ENCODE measurements at places on chromosomes 5 and 9.

DNA sequence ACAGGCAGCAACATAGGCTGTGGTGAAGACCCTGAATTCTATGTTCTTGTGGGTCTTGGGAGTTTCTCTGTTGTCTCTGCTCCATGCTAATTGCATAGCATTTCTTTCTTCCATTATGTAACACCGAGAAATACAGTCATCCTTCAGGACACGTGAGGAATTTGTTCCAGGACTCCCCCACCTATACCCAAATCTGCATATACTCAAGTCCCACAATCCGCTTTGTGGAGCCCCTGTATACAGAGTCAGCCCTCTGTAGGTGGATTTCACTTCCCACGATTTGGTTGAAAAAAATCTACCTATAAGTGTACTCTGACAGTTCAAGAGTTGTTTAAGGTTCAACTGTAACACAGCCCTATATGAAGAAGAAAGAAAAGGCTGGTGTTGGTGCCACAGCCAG lies 22.1 kb downstream of the ANKRD33B start:
- no peak for DNase-seq

DNA sequence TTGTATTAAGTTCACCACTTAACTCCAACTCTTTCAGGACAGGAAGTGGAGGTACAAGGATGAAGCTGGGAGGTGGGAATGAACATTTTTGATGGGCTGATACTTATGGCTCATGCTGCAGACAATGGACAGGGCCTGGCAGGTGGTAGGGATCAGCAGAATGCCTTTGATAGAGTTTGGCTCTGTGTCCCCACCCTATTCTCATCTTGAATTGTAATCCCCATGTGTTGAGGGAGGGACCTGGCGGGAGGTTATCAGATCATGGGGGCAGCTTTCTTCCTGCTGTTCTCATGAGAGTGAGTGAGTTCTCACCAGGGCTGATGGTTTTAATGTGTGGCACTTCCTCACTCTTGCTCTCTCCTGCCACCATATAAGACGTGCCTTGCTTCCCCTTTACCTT lies 87.3 kb upstream of the PRLR start:
- DNase-seq: no peak

DNA sequence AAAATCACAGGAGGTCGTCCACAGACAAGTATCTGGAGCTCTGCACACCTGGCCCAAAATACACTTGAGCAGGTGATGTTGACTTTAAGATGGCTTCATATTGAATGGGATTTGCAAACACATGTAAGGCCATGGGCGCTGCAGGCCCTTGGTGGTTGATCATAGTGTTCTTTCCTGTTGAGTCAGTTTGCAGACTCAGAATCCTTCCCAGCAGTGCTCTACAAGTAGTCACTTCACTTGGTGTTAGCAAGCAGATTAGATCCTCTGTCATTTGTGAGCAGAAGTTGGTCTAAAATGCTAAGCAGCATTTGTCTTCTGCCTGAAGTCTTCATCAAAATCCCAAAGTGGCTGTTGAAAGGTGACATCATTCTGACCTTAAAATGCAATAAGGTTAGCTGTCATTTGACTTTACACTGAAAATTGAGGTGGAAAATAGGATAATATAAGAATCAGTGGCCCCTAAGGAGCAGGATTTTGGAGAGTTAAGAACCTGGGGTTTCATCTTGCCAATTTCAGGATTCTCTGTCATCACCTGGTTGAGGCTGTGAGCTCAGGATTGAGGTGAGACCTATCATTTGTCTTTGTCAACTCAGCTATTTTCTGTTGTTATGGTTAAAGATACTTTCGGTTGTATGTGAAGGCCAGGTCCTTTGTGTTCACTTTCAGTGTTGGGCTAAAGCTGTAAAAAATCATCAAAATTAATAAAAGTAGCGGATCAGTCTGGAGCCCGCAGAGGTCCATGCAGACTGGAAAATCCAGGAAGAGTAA lies 114.5 kb downstream of the LRRC70 start:
- no peak for DNase-seq

DNA sequence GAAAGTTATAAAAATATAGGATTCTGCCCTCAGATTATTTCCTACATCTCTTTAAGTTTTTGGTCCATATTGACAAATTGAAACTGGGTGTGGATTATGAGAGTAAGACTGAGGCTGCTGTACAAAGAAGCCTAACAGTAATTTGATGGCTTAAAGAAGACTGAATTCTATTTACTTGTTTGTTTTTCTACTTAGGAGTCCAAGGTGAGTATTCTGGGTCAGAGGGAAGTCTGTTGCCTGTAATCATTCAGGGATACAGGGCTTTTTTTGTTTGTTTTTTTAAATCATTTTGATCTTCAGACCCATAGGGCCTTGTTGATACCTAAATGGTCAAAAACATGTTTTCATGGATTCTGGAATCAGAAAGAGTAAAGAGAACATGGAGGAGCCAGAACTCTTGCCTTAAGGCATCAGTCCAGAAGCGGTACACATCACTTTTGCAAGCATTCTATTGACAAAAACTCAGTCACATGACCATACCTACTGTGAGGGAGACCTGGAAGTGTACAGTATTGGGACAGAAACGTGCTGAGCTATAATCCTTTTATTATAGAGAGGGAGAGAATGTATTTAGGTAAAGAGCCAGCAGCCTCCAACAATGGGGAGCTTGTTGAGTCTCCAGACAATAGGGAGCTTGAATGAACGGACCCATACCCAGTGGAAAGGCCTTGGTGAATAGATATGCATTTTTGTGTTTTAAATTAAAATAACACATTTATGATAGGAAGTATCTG lies 102.7 kb downstream of the LRRC70 start:
- DNase-seq: no peak

DNA sequence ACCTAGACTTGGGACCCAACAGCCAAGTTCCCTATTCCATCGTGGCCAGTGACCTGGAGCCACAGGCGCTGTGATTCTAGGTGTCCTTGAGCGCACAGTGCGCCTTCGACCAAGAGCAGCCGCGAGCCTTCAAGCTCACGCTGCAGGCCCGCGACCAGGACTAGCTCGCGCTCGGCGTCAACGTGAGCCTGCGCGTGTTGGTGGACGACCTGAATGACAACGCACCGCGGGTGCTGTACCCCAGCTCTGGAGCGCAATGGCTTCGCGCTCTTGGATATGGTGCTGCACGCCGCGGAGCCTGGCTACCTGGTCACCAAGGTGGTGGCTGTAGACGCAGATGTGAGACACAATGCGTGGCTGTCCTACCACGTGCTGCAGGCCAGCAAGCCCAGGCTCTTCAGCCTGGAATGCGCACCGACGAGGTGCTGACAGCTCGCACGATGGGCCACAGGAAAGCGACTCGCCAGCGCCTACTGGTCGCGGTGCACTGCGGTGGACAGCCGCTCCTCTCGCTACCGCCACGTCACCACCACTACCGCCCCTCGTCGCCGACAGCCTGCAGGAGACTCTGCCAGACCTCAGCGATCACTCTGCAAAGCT lies 11.4 kb downstream of the PCDHGA12 start:
- DNase-seq: no peak

DNA sequence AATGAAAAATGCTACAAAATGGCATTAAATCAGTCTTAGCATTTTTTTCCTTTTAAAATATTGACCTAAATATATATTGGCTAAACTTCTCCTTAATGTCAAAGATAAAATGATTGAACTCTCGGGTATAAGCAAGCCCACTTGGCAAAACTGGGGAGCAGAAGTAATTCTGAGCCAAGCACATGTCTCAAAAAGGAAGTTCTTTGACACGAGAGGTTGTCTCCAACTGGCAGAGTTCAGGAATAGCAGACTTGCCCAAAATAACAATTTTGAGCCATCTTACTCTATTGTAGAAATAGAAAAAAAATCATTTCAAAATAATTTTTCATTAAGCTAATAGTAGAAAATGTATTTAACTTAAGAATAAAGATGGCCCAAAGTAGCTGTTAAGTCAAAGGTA lies 10.4 kb upstream of the MLLT3 start:
- DNase-seq: no peak

DNA sequence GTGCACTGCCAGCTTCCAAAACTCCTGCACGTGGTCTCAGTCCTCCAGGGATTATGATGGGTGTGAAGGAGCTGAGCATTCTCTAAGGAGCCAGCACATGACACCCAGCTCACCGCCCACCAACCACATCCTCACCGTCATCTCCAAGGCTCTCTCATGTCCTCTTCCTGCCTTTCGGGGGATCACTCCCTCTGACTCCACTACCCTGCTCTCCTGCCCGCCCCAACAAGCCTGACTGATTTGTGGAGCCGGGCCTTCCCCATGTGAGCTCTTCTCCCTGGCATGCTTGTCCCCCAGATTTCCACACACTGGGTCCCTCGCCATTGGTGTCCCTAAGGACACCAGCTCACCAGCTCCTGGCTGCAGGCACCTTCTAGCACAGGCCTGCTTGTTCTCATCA lies 1.9 kb downstream of the ABO start:
- DNase-seq: no peak

GRCh38 chr5:141973871-141974595 lies 5.1 kb downstream of the RNF14 start:
- DNase-seq: no peak

GRCh38 chr5:60672693-60673264 lies 27.2 kb downstream of the DEPDC1B start:
- DNase-seq: no peak

GRCh38 chr5:141560725-141561483 lies 57.9 kb downstream of the DIAPH1 start:
- DNase-seq: peak; percentile 76

DNA sequence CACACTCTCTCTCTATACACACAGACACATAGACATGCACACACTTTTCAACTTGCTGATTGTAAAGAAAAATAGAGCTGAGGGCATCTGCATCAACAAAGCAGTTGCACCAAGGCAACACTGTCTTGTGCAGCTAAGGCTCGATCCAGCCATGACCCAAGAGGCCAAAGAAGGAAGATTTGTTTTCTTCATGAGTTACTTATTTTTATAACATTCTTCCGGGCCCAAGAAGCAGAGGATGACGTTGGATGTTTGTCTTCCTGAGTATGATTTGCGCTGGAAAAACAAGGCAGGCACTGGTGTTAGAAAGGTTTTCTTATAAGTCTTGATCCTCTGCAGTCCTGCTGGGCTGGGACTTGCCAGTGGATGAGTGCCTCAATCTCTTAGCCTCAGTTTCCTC lies 344.1 kb downstream of the ADAMTS6 start:
- no peak for DNase-seq

DNA sequence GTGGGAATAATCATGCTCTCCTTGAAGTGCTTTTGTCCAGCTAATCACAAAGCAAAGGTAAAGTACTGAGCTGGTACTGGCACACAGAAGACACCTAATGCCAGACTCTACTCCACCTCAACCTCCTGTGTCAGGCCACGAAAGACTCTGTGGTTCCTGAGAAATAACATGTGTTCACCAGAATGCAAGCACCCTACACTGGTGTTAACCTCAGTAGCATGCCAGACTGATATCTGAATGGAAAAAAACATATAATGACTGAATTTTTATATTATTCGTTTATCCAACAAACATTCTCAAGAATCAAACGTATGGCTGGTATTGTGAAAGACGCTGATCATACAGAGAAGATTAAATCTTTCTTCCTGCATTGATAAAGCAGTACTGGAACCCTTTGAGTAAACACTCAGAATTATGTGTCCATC lies 97.1 kb upstream of the IFNE start:
- DNase-seq: no peak

GRCh38 chr9:89187541-89187940 lies 8.9 kb upstream of the SHC3 start:
- no peak for DNase-seq

DNA sequence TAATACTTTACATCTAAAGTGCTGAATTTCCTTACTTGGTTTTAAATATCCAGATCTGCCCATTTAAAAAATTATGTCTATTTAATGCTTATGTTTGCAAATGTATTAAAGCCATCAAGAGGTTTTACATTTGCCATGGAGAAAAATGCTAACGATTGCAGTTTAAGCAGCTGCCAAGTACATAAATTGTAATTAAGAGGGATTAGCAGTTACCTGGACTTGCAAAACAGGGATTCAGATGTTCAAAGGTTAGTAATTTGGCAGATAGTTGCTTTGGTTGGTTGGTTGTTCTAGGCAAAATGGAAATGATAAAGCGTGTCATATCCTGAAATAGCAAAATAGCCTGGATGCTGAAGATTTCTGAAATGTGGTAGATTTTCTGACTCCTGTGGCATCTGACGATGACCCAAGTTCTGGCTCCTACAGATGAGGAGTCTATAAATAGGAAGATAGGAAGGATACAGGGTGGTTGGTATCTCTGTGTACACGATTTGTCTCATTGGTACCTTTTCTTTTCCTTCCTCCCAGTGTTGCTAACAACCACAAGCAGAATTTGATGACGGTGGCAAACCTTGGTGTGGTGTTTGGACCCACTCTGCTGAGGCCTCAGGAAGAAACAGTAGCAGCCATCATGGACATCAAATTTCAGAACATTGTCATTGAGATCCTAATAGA lies 282.9 kb downstream of the NR3C1 start:
- no peak for DNase-seq

GRCh38 chr9:87643778-87644570 lies 81.9 kb upstream of the CTSL start:
- DNase-seq: no peak

DNA sequence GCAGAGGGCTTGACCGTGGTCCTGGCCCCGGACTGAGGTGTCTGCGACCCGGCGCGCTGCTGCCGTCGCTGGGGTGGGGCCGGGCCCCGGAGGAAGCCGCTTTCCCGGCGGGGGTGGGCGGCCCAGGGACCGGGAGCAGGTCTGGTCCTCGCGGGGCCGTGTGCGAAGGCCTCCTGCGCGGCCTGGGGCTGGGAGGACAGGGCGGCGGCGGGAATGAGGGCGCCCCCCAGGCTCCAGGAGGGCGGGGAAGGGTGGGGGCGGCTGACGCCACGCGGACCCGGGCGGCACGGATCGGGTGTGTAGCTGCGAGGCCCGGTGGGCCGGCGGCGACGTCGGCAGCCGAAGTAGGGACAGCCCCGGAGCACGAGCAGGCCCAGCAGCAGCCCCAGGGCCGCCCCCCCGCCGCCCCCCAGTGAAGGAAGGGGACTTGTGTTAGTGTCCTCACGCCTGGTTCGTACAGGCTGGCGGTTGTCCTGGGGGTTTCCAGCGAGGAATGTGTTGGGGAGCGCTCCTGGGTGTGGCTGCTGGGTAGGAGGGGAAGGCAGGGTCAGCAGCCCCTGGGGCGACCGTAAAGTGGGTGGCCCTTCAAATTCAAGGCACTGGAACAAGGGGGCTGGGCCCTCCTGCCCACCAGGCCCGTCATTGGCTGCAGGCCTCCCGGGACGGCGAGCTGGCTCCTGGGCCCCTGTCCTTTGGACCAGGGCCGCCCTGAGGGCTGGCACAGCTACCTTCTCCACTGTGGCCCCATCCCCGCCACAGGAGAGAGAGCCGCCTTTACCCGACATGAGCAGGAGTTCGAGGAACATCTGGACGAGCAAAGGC lies 597 bp upstream of the TMEM250 start:
- DNase-seq: no peak

All from hypothalamus (tissue), 51 donors.